ENCODE measurements at places on chromosomes 7 and 10.

GRCh38 chr10:127306479-127306878, 110.1 kb upstream of the INSYN2A start:
- DNase-seq, result no peak

- no peak for DNase-seq
Measured at GRCh38 chr10:85542152-85542551, 824.4 kb downstream of the GRID1 start.

DNA sequence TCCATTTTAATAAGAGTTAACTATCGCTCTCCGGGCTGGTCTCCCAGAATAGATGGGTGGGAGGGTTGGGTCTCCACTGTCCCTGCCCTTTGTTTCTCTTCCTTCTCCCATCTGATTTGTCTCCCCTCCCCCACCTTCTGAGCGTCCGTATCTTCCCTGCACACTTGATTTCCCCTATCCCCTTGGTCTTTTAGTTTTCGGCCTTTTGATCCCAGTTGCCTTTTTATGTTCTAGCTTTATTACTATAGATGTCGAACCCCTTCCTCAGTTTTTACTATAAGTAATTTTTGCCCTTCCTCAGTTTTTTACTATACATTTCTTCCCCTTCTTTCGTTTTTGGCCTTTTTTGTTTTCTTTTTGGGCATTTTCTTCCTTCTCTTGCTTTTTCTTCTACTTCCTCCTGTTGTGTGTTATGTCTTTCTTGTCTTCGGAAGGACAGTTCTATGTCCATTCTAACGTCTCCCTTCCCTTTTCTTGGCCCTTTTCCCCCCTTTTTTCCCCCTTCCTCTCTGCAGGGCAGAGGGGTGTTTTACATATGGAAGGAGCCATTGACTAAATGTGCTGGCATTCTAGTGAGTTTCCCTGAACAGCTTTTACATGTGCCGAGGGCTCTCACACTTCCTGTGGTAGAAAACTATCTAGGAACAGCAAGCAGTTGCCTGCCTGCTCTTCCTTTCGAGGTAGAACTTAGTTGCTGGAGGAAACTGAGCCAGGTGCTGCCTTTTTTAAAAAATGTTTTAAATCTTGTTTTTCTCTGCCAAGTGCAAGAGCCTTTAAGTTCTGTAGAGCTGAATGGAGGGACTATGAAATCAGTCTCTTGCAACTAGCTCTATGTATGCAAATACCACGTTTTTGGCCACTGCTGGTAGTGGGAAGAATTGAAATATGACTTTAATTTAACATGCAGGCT, 2.8 kb downstream of the TET1 start:
- DNase-seq, result no peak

DNA sequence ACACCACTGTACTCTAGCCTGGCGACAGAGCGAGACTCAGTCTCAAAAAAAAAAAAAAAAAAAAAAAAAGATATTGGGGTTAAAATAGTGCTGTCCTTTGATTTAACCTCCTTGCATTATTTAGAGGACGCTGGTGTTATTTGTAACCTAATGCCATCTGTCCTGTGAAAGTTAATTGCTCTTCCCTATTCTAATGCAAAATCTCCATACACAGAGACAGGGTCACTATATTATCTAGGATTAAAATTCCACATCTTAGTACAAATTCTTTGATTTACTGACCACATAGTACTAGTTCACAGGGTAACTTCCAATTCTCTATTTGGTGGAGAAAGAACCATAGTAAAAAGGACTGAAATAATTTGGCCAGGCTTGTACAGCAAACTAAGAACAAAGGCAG, 184.2 kb upstream of the STEAP4 start:
- DNase-seq, result no peak

GRCh38 chr10:104046651-104047050, 39.0 kb downstream of the COL17A1 start:
- DNase-seq, result no peak

DNA sequence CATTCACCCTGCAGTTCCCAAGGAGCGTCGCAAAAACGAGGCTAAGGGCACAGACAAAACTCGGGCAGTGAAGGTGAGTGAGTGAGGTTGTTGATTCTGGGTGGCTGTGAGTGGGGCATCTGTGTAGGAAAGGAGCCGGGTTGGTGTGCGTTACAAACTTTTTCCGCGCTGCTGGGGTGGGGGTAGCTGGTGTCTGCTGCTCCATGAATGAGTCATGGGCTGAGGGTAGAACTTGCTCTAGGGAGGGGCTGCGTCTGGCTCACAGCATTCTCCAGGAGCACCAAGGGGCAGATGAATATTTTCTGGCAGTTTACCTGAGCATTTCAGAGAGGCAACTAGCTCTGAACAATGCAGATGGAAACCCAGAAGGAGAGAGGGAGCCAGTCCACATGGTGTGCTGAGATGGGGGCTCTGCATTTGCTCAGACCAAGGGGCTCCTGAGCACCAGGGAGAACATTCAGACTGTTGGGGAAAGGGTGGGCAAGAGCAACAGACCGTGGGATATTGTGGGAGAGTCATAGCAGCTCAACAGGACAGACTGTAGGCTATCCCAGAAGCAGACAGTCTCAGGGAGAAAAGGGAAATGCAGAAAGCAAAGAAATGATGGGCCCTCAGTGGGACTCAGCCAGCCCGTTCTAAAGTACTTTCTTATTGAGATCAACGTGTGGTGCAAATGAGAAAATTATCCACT, 18.8 kb downstream of the NOBOX start:
- no peak for DNase-seq

DNA sequence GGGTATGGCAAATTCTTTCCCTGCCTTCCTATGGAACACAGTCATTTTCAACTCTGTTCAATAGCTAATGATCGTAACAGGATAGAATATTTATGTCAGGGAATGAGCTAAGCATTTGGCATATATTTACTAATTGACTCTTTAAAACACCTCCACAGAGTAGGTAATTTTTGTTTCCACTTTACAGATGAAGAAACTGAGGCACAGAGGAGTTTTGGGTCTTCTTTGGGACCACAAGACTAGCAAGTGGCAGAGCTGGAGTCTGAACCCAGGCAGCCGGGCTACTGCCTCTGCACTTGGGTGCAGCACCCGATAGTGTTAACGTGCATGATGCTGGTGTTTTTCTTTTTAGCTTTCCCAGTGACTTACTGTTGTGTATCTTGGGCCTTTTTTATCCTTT, 384.0 kb downstream of the SFMBT2 start:
- no peak for DNase-seq

GRCh38 chr7:136910771-136911170, 42.3 kb downstream of the CHRM2 start:
- DNase-seq, result no peak

- DNase-seq, result no peak
Measured at GRCh38 chr7:73700581-73701134, 17.3 kb downstream of the BUD23 start.

- DNase-seq, result no peak
Measured at GRCh38 chr10:107118866-107119265, 45.6 kb downstream of the SORCS1 start.

GRCh38 chr10:19833170-19833824, 17.1 kb downstream of the PLXDC2 start:
- no peak for DNase-seq

- no peak for DNase-seq
Measured at GRCh38 chr7:71860572-71860971, 551.6 kb downstream of the CALN1 start.

- no peak for DNase-seq
Measured at GRCh38 chr10:131280101-131280500, 31.4 kb downstream of the TCERG1L start.

- no peak for DNase-seq
Measured at GRCh38 chr7:131623154-131623553, 66.7 kb upstream of the PODXL start.

DNA sequence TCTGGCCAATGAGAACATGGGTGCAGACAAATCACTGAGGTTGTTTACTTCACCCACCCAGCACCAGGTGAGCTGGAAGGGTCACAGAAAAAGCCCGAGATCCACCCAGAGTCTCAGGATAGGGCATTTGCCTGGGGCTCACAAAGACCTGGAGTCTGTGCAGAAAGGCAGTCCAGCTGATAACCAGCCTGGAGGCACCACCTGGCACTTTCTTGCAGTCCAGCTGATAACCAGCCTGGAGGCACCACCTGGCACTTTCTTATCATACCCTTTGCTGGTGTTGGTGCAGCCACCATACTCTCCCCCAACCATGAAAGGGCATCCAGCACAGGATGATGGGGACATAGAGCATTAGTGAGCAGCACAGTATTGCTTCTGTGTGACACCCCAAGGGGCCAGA, 104.1 kb downstream of the PPP1R3C start:
- no peak for DNase-seq

DNA sequence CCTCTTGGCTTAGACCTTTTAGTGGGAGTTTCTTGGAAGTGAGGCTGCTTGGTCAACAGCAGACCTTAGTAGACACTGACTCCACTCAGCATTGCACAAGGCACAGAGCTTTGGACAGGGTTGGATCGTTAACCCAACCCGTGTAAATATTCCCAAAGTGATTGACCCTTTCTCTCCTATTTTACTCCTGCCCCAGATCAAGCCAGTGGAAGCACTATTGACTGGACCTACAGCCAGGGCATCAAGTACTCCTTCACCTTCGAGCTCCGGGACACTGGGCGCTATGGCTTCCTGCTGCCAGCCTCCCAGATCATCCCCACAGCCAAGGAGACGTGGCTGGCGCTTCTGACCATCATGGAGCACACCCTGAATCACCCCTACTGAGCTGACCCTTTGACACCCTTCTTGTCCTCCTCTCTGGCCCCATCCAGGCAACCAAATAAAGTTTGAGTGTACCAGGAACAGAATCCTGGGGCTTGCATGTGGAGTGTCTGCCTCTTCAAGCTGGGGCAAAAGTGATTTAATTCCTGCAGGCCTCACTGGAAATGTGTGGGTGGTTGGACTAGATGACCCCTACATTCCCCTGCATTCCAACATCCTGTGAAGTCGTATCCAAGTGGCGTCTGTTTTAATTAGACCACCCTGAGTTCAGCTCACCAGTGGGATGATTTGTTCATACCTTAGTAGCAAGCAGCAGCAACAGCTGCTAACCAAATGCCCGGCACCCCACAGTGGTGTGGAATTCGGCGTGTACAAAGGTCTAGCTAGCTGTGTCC, 7.5 kb downstream of the CPA1 start:
- no peak for DNase-seq
